ENCODE measurements at places on chromosomes 7 and 10.

- peaks cover 2% of the 10 kb centered on the region for H3K36me3 ChIP-seq
- no peak overlapping the region for H3K4me3 ChIP-seq
- no peak overlapping the region for H3K27ac ChIP-seq
- no peaks in the 10 kb centered on the region for H3K27me3 ChIP-seq
Measured at GRCh38 chr7:75971961-75972763, 22.2 kb downstream of the TMEM120A start.

- peak; percentile 2 for DNase-seq
- no peaks in the 10 kb centered on the region for H3K4me1 ChIP-seq
- H3K27me3 ChIP-seq: no peaks in the 10 kb centered on the region
- no peak overlapping the region for H3K27ac ChIP-seq
- H3K36me3 ChIP-seq: no peaks in the 10 kb centered on the region
Measured at GRCh38 chr10:44195112-44196007, 189.5 kb downstream of the CXCL12 start.

DNA sequence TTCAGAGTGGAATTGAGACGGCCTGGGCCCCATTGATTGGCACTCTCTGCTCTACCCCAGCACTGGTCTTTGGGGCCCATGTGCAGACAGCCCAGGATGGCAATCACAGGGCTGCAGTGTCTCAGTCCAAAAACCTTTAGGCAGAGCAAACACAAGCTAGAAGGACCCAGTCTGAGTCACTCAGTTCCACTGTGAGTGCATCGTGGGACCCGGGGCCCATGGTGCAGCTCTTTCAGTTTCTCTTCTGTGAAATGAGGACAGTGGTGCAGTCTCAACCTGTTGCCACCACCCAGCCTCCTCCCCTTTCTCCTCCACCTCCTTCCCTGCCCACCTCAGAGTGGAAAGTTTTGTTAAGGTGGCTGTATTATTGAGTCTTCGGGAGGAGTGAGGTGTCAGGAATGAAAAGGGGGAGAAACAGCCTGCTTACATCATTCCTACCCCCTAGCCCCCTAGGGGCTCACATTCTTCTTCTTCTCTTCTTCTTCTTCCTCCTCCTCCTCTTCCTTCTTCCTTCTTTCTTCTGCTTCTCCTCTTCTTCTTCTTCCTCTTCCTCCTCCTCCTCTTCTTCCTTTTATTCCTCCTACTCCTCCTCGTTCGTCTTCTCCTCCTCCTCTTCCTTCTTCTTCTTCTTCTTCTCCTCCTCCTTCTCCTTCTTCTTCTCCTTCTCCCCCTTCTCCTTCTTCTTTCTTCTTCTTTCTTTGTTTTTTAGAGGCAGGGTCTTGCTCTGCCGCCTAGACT is 19.5 kb upstream of the CARD11 start:
- H3K4me1 ChIP-seq: no peaks in the 10 kb centered on the region
- no peak overlapping the region for H3K4me3 ChIP-seq
- H3K27me3 ChIP-seq: peaks cover 11% of the 10 kb centered on the region
- DNase-seq: no peak

DNA sequence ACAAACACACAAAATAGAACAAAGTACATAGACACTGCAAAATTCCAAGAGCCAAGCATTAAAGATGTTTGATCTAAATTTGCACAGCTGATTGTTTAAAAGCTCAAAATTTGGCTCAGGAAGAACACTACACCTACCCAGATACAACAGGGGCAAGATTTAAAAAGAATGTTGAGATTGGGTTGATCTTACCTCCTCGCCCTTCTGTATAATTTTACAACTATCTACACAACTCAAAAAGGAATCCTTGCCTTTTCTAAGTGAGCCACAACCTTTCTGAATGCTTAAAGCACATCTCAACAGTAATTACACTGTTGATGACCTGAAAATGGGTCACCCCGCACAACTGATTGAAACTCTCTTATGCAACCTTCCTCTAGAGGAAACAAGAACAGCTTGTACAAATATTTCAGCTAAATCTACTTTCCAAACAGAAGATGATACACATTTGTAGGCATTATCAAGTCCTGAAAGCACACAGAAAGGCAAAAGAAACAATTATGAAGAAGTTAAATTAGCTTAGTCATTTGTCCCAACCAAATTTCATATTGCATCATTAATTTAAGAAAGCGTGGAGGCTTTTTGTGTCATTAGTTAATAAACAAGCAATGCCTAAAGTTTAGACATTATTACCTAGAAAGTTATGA is 75.5 kb downstream of the UBE2H start:
- DNase-seq: no peak
- H3K4me1 ChIP-seq: peaks cover 23% of the 10 kb centered on the region
- no peak overlapping the region for H3K4me3 ChIP-seq
- no peaks in the 10 kb centered on the region for H3K36me3 ChIP-seq
- no peak overlapping the region for H3K27ac ChIP-seq
- no peaks in the 10 kb centered on the region for H3K27me3 ChIP-seq

DNA sequence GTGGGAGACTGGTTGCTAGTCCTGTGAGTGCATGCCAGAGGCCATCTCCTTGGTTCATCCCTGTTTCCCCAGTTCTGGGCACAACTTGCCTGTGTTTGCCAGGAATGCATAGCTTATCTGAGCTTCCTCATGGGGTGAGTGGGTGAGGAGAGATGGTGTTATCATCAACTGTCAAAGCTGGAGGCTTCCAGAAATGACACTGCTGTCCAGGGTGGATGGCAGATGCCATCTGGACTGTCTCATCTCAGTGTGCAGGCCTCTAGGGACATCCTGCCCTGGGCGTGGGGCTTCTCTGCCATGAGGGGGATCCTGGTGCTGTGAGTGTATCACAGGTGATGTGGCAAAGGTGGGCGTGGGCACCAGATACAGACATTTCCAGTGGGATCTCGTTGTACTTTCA is 328.6 kb downstream of the DPP6 start:
- H3K4me3 ChIP-seq: no peak overlapping the region
- H3K27ac ChIP-seq: no peak overlapping the region
- H3K27me3 ChIP-seq: no peaks in the 10 kb centered on the region
- H3K36me3 ChIP-seq: no peaks in the 10 kb centered on the region
- H3K4me1 ChIP-seq: no peaks in the 10 kb centered on the region
- no peak for DNase-seq

GRCh38 chr7:135812148-135812547 is 63.5 kb upstream of the FAM180A start:
- H3K27me3 ChIP-seq: no peaks in the 10 kb centered on the region
- no peak overlapping the region for H3K27ac ChIP-seq
- H3K4me1 ChIP-seq: no peaks in the 10 kb centered on the region
- no peak overlapping the region for H3K4me3 ChIP-seq

DNA sequence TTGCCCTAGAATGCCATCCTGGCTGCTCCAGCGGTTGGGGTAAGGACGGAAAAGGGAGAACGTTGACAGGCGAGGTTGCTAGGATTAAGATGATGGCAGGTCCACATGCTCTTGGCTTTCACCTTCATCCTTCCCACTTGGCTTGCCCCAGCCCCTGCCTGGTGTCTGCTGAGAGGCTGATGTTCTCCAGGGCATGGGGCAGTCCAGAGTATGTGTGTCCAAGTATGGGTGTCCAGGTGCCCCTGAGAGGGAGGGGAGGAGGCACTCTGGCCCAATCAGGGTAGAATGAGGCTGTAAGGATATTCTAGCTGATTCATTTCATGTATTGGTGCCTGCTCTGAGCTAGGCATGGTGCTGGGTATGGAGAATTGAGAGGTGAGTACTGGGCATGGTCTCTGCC is 12.6 kb downstream of the NEURL1 start:
- H3K27ac ChIP-seq: no peak overlapping the region
- H3K4me1 ChIP-seq: peaks cover 10% of the 10 kb centered on the region
- DNase-seq: no peak
- H3K4me3 ChIP-seq: no peak overlapping the region
- H3K27me3 ChIP-seq: no peaks in the 10 kb centered on the region

- H3K4me3 ChIP-seq: no peak overlapping the region
- no peaks in the 10 kb centered on the region for H3K36me3 ChIP-seq
- H3K27ac ChIP-seq: no peak overlapping the region
- H3K27me3 ChIP-seq: no peaks in the 10 kb centered on the region
- DNase-seq: no peak
Measured at GRCh38 chr7:93646538-93646937, 72.0 kb upstream of the CALCR start.

- H3K27me3 ChIP-seq: no peaks in the 10 kb centered on the region
- DNase-seq: no peak
- H3K27ac ChIP-seq: peak overlapping the region; percentile 67
- H3K4me1 ChIP-seq: peaks cover 14% of the 10 kb centered on the region
Measured at GRCh38 chr7:40133561-40134427, 628 bp downstream of the MPLKIP start.

GRCh38 chr10:128623776-128624175 is 497.6 kb upstream of the MKI67 start:
- DNase-seq: no peak
- H3K4me3 ChIP-seq: no peak overlapping the region
- no peaks in the 10 kb centered on the region for H3K4me1 ChIP-seq
- no peaks in the 10 kb centered on the region for H3K36me3 ChIP-seq
- H3K27ac ChIP-seq: no peak overlapping the region

- H3K27ac ChIP-seq: peak overlapping the region; percentile 99
- H3K36me3 ChIP-seq: no peaks in the 10 kb centered on the region
- no peaks in the 10 kb centered on the region for H3K27me3 ChIP-seq
- no peak overlapping the region for H3K4me3 ChIP-seq
- peak; percentile 97 for DNase-seq
- H3K4me1 ChIP-seq: peaks cover 43% of the 10 kb centered on the region
Measured at GRCh38 chr7:102991540-102992214, 78.9 kb downstream of the LRRC17 start.

GRCh38 chr10:31515819-31516402 is 196.9 kb downstream of the ZEB1 start:
- no peak for DNase-seq
- H3K36me3 ChIP-seq: peaks cover 39% of the 10 kb centered on the region
- H3K4me1 ChIP-seq: no peaks in the 10 kb centered on the region
- no peak overlapping the region for H3K27ac ChIP-seq
- no peaks in the 10 kb centered on the region for H3K27me3 ChIP-seq

- no peaks in the 10 kb centered on the region for H3K27me3 ChIP-seq
- H3K36me3 ChIP-seq: no peaks in the 10 kb centered on the region
- H3K4me1 ChIP-seq: no peaks in the 10 kb centered on the region
- H3K27ac ChIP-seq: no peak overlapping the region
Measured at GRCh38 chr10:85851325-85851724, 515.3 kb downstream of the GRID1 start.

GRCh38 chr10:63711867-63712716 is 190.9 kb downstream of the REEP3 start:
- no peaks in the 10 kb centered on the region for H3K27me3 ChIP-seq
- H3K27ac ChIP-seq: peak overlapping the region; percentile 98
- DNase-seq: peak; percentile 96
- no peaks in the 10 kb centered on the region for H3K36me3 ChIP-seq
- H3K4me3 ChIP-seq: no peak overlapping the region
- H3K4me1 ChIP-seq: peaks cover 49% of the 10 kb centered on the region

DNA sequence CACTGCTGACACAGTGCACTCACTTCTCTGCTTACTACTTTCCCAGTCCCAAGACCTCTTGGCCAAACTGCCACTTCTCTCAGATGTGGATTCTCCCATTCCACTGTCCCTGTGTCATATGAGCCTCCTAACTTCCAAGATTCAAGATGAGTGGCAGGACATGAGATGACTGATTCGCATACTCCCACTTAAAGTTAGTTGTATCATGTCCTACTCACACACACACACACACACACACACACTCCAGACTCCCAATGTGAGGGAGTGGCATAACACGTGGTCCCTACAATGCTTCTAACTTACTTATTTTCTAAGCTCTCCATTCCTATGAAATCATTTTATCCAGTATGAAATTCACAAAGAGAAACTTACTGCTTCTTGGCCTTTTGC is 67.0 kb upstream of the CAV2 start:
- H3K4me3 ChIP-seq: no peak overlapping the region
- DNase-seq: no peak
- H3K4me1 ChIP-seq: peaks cover 11% of the 10 kb centered on the region
- H3K27me3 ChIP-seq: no peaks in the 10 kb centered on the region
- no peaks in the 10 kb centered on the region for H3K36me3 ChIP-seq
- H3K27ac ChIP-seq: no peak overlapping the region

DNA sequence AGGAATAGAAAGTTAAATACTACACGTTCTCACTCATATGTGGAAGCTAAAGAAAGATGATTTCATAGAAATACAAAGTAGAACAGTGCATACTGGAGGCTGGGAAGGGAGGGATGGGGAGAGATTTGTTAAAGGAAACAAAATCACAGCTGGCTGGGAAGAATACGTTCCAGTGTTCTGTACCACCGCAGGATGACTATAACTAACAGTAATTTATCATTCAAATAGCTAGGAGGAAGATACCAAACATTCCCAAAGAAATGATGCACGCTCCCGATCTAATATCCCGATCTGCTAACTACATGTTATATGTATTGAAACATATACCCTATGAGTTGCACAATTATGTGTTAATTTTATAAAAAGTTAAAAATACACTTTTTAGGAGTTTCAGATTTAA is 162.3 kb downstream of the ZMYND11 start:
- no peaks in the 10 kb centered on the region for H3K27me3 ChIP-seq
- no peak for DNase-seq
- peaks cover 11% of the 10 kb centered on the region for H3K4me1 ChIP-seq
- no peaks in the 10 kb centered on the region for H3K36me3 ChIP-seq
- H3K27ac ChIP-seq: peak overlapping the region; percentile 77

- H3K27ac ChIP-seq: no peak overlapping the region
- H3K4me1 ChIP-seq: no peaks in the 10 kb centered on the region
- no peaks in the 10 kb centered on the region for H3K27me3 ChIP-seq
Measured at GRCh38 chr10:132276179-132276675, 31.5 kb downstream of the STK32C start.
